ENCODE measurements at places on chromosomes 13 and 19.
A peak's percentile ranks its signal among the peaks of the same experiment; 100 is the strongest.

GRCh38 chr19:49840321-49840720 is 10.6 kb upstream of the PTOV1 start:
- DNase-seq, result no peak

GRCh38 chr13:72637561-72637960 is 89.9 kb downstream of the MZT1 start:
- no peak for DNase-seq

GRCh38 chr13:62879071-62879470 is 1463.4 kb upstream of the PCDH20 start:
- DNase-seq, result no peak

GRCh38 chr19:5037936-5038335 is 69.0 kb downstream of the KDM4B start:
- no peak for DNase-seq

DNA sequence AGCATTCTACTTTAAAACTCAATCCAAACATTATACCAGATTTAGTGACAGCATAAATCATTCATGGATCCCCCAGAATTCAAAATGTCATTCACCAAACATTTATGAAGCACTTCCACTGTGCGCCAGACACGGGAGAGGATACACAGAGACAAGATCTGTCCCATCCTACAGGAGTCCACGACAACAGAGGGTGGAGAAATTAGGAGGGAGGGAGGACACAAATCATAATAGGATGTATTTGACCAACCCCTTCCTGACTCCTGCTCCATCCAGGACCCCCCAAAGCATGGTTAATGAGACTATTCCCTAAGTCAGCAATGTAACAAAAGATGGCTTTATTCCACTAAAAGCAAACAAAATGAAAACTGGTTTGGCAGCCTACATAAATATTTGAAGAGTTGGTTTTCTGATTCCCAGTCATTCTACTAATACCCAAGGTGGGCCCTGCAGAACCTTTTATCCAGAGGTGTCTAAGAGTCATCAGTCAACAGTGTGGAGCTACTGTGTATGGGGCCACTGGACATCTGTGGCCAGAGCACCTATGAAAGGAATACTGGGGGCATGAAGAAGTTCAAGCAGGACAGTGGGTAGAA is 62.8 kb upstream of the DOCK9 start:
- no peak for DNase-seq

DNA sequence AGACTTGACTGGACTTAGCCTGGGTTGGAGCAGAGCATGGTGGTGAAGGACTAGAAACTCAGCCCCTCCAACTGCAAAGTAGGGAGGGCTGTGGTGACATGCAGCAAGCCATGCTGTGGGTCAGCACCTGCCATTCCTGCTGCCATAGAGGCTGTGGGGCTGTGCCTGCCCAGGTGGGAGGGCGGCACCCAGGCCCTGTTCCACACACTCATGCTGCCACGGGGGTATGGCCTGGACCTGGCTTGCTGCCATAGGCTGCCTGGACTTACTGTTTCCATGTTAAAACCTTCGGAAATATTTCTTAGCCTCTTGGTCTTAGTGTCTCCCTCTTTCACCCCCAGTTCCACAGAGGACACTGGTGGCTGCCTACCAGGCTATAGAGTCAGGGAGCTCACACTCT is 29.3 kb downstream of the CILP2 start:
- DNase-seq, result no peak

GRCh38 chr13:113976711-113977684 is 3.1 kb upstream of the C13orf46 start:
- peak; percentile 2 for DNase-seq

GRCh38 chr13:73913751-73914518 is 220.3 kb downstream of the KLF12 start:
- no peak for DNase-seq

GRCh38 chr13:86579662-86580061 is 780.4 kb upstream of the SLITRK6 start:
- DNase-seq, result no peak

DNA sequence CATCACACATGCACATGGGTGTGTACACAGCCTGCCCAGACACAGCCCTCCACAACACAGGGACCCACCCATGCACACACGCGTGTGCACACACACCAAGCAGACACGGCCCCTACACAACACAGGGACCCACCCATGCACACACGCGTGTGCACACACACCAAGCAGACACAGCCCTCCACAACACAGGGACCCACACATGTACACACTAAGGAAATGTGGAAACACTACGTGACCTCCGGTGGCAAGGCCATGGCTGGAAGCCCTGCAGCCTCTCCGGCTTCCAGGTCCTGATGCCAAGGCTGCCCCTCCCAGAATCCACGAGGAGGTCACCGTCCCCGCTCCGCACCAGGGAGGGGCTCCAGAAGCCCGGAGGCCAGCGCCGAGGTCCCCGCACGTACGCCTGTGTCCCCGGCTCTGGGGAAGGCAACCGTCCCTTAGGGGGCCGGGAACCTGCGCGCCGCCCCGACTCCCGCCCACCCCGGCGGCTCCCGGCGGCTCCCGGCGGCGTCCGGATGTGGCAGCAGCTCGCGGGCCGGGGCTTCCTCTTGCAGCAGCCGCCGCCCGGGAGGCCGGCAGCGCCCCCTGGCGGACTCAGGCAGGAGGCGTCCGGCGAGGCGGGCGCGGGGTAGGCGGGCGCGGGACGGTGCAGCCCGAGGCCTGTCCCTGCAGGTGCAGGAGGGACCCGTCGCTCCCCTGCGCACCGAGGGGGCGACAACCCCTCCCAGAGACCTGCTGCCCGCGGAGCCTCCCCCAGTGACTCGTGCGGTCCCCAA is 29.8 kb upstream of the GRTP1 start:
- DNase-seq, result no peak

GRCh38 chr13:110666255-110666533 is 39.7 kb downstream of the CARS2 start:
- no peak for DNase-seq

- no peak for DNase-seq
These were observed 32.3 kb upstream of the NDUFS7 start for GRCh38 chr19:1351381-1351851.

- DNase-seq, result no peak
These were observed 18.3 kb upstream of the ENOX1 start for GRCh38 chr13:43805071-43805468.

DNA sequence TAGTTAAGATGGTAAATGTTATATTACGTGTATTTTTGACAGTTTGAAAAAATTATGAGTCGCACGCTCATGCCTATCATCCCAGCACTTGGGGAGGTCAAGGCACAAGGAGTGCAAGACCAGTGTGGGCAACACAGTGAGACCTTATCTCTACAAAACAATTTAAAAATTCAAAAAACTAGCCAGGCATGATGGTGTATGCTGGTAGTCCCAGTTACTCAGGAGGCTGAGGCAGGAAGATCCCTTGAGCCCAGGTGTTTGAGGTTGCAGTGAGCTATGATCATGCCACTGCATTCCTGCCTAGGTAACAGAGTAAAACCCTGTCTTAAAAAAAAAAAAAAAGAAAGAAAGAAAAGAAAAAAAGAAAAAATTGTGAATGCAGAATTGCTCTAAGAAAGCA is 58.0 kb downstream of the TBC1D4 start:
- DNase-seq, result no peak

DNA sequence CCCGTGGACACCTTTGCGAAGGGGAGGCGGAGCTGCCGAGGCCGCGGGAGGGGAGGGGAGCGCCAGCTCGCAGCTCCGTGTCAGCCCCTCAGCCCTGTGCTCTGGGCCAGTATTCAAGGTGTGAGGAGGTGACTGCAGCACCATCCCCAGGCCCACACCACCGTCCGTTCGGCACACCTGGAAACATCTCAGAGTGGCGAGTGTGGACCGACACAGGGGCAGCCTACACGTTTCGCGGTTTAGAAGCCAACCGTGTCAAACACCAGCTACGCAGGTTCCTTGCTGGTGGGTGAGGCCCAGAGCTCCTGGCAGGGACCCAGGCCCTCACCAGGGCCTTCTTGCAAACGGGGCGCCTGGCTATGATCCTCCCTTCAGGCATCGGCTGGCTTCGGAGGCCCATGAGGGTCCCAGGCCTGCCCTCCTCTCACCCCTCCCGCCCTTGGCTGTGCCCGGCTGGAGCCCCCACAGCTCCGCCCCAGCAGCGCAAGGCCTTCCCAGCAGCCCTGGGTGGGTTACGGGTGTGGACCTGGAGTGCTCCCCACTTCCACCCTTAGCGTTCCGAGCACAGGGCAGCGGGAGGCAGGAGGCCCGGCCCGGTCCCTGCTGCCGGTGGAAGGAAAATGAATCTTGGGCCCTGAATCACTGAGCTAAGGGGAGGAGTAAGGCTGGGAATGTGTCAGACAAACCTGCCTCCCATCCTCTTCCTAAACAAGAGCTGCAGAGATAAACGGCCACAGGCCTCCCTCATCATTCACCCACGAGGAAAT is 1.2 kb downstream of the C13orf46 start:
- peak; percentile 1 for DNase-seq

- no peak for DNase-seq
These were observed 18.1 kb downstream of the MCF2L start for GRCh38 chr13:112986946-112987681.

DNA sequence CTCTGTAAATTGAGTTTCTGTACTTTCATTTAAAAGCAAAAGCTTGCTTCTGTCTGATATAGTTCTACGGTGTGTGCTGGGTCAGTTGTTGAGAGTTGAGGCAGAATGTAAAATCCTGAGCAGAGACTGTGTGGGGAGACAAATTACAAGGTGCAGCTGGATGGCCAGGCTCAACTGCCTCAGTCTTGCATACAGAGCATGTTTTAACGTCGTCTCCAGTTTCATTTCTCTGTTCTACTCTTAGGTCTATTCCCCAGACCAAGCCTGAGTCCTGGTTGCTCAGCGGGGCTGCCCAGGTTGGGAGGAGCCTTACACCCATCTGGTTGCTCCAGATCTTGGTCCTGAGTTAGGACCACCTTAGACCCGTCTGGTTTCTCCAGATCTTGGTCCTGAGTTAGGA is 54.4 kb upstream of the MEDAG start:
- DNase-seq, result no peak

DNA sequence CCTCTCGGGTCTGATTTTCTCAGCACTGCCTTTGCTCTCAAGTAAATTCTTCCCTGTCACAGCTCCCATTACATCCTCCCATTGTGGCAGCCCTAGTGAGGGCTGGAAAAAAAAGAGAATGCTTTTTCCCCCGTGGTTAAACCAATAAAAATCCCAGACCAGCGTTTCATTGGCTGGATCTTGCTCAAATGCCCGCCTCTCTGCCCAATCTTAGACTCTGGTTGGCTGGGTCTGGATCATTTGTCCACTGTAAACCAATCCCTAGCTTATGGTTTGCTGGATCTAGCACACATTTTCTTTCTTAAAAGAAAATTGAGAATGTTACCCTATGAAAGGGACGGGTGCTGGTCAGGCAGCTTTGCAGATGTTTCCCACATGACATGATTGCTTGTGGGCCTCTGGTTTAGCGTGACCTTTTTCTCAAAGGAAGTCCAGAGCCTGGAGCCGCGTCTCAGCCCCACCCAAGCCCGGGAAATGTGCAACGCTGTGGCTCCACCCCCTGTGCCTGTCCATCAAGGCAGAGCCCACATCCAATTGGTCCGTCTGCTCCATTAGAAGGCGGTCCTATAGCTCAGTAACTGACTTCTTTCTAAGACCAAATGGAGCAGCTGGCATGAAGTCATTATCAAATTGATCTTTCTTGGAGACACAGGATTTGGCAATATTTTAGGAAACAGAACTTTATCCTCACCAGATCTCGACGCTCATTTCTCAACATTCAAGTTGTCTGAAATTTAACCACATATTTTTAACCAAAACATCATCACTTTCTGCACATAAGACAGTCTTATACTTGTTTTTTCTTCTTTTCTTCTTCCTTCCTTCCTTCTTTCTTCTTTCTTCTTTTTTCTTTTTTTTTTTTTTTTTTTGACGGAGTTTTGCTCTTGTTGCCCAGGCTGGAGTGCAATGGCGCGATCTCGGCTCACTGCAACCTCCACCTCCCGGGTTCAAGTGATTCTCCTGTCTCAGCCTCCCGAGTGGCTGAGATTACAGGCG is 2.6 kb upstream of the MCEMP1 start:
- no peak for DNase-seq

- DNase-seq, result no peak
These were observed 3.5 kb downstream of the SSC5D start for GRCh38 chr19:55491546-55492360.

DNA sequence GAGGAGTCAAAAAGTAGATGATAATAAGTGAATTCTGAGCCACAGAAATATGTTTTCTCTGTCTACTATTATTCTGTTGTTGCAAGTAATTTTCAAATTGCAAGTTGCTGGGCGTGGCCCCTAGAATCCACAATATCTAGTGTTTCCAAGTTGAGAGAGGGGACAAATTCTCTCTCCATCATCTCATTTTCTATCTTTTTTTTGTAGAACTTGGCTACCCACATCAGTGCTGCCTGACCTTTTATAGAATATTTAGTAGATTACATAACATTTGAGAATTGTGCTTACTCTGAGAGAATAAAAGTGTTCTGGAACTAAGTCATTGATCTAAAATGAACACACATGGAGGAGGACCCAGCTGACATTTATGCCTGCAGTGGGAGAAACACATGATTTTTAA is 110.9 kb upstream of the CSNK1A1L start:
- no peak for DNase-seq
